Left lung (tissue), 14 donors: ENCODE measurements at places on chromosomes 5 and 9.

GRCh38 chr5:149930043-149930748 is 14.4 kb downstream of the PDE6A start:
- H3K27ac ChIP-seq = no peak overlapping the region
- no peaks in the 10 kb centered on the region for H3K27me3 ChIP-seq
- no peak for DNase-seq
- H3K36me3 ChIP-seq = no peaks in the 10 kb centered on the region
- H3K4me3 ChIP-seq = no peak overlapping the region

DNA sequence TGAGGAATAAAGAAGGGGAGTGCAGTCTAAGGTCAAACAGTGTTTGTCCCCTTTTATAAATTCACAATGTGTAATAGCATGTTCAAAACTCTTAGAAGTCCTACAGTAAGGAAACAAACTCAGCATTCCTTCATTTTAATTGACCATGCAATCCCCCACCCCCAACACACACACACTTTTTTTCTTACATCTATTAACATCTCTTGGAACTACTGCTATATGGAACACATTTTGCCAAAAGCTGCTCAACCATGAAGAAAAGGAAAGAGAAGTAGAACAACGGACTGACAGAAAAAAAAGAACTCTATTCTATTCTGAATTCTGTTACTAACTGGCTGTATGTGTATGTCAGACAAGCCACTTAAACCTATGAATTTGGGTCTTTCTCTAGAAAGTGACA is 2.8 kb upstream of the CTNNAL1 start:
- H3K4me1 ChIP-seq = peaks cover 40% of the 10 kb centered on the region
- no peak overlapping the region for H3K4me3 ChIP-seq
- DNase-seq = no peak
- no peaks in the 10 kb centered on the region for H3K27me3 ChIP-seq
- peaks cover 11% of the 10 kb centered on the region for H3K36me3 ChIP-seq

- H3K36me3 ChIP-seq = no peaks in the 10 kb centered on the region
- peaks cover 4% of the 10 kb centered on the region for H3K4me1 ChIP-seq
- no peaks in the 10 kb centered on the region for H3K27me3 ChIP-seq
- no peak overlapping the region for H3K4me3 ChIP-seq
- no peak overlapping the region for H3K27ac ChIP-seq
- peak; percentile 32 for DNase-seq
Measured at GRCh38 chr9:14198841-14199455, 115.0 kb downstream of the NFIB start.

DNA sequence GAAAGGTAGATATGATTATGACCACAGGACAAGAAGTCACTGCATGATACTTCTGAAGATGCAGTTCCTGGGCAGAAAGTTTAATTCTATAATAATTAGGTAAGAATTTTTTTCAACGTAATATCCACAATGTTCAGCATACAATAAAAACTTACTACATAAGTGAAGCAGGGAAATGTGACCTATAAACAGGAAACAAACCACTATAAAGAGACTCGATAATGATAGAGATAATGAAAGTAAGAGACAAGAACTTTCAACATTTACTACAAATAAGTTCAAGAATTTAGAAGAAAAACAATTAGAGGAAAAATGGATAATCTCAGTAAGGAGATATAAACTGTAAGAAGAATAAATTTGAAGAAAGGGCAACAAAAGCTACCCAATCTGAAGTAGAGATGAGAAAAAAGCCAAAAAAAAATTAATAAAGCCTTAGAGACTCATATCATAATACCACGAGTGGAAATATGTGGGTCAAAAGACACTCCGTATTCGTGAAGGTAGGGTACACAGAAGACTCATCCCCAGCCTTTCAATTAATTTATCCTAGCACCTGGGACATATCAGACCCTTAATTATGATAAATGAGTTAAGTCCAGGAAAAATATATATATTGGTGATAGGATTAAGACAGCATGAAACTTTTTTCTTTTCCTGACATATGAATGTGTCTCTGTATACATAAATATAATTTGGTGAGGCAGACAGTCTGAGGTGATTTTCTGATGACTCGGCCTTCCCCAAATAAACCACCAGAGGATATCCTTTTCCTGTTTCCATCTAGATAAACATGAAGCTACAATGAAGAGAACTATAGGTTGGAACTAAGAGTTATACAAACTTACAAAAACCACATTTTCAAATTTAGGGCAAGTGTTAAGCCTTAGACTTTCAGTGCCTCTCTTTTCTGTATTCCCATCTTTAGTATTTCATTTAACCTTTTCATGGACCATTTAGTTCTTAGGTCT is 120.4 kb downstream of the RAPGEF6 start:
- peak overlapping the region; percentile 60 for H3K27ac ChIP-seq
- no peak overlapping the region for H3K4me3 ChIP-seq
- H3K4me1 ChIP-seq = no peaks in the 10 kb centered on the region
- H3K27me3 ChIP-seq = no peaks in the 10 kb centered on the region

DNA sequence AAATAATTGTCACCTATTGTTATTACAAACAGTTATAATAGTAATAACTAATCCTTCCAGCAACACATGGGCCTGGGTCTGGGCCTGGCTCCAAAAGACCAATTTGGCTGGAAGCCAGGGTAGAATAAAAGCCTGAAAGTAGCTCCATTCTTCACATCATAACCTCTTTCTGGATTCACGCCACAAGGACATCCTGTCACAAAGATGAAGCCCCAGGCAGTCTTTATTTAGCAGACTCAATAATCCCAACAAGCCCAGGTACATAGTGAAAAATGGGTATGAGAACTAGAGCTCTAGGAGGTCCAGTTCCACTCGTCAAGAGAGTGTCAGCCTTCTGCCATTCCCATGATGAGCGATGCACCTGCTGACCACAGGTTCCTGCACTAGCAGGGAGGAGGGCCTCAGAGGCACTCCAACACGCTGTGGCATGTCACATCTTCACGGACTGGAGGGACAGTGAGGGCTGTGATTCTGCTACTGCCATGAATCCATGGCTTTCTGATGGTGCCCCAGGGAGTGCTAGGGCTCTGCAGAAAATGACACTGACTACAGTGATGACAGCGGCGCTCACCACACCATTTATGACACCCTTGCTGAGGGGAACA is 124.9 kb downstream of the SPOCK1 start:
- H3K4me3 ChIP-seq = no peak overlapping the region
- H3K4me1 ChIP-seq = no peaks in the 10 kb centered on the region
- H3K27me3 ChIP-seq = no peaks in the 10 kb centered on the region
- H3K36me3 ChIP-seq = no peaks in the 10 kb centered on the region

- H3K4me3 ChIP-seq = no peak overlapping the region
- H3K36me3 ChIP-seq = no peaks in the 10 kb centered on the region
- no peaks in the 10 kb centered on the region for H3K27me3 ChIP-seq
- H3K27ac ChIP-seq = no peak overlapping the region
Measured at GRCh38 chr5:8825139-8825757, 720.6 kb downstream of the SEMA5A start.

DNA sequence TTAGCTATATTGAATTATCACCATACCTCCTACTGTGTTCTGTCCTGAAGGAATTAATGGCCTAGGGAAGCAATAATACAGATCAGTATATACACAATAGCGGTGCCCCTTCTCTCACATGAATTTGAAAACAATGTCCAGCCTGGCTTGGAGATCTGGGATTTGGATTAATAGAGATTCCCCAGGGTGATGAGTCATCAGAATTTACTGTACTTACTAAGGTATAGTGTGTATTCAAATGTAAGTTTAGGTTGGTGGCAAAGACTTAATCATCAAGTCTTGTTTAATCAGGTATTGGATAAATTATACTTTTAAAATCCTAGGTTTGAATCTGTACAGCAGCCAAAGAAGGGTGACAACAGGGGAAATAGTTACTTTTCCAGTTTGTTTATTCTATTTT is 121.5 kb downstream of the FEM1C start:
- no peaks in the 10 kb centered on the region for H3K27me3 ChIP-seq
- no peaks in the 10 kb centered on the region for H3K36me3 ChIP-seq
- peak overlapping the region; percentile 60 for H3K27ac ChIP-seq
- H3K4me1 ChIP-seq = peaks cover 6% of the 10 kb centered on the region

DNA sequence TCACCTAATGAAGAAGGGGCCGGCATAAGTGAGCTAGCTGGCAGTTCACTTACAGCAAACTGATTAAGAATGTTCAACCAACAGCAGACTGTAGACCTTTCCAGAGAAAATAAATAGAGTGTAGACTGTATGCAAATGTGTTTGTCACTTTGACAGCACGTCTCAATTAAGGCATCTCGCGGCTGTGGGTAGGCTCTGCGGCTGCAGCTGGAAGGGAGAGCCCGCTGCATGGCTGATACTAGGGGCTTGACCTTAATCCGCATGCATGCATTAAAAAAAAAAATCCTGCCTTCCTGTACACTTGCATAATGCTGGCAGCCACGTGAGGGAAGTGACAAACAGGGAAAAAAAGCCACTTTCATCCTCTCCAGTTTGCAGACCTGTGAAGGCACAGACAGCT is 82.3 kb downstream of the CRB2 start:
- H3K27me3 ChIP-seq = no peaks in the 10 kb centered on the region
- no peak for DNase-seq
- H3K36me3 ChIP-seq = peaks cover 75% of the 10 kb centered on the region
- no peak overlapping the region for H3K27ac ChIP-seq

- no peak overlapping the region for H3K27ac ChIP-seq
- H3K4me1 ChIP-seq = peaks cover 8% of the 10 kb centered on the region
- peaks cover 15% of the 10 kb centered on the region for H3K27me3 ChIP-seq
- no peaks in the 10 kb centered on the region for H3K36me3 ChIP-seq
- no peak for DNase-seq
Measured at GRCh38 chr9:126521976-126522590, 91.6 kb upstream of the LMX1B start.

DNA sequence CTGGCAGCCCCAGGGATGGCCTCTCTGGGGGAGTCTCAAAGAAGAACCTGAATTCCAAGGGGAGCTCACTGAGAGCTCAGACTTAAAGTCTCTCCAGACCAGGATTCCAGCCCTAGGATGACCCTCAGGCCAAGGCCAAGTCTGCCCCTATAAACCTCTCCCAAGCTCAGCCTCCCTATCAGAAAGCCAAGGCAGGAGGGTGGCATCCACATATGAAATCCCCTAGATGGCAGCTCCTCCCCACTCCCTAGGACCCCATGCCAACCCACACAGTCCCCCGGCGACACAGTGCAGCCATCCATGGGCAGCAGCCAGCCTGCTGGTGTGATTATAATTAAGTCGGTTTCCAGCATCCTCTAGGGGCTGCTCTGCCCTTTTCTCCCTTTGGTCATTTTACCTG is 269.9 kb downstream of the CDK5RAP2 start:
- no peak overlapping the region for H3K4me3 ChIP-seq
- H3K27me3 ChIP-seq = no peaks in the 10 kb centered on the region
- no peak for DNase-seq
- no peaks in the 10 kb centered on the region for H3K36me3 ChIP-seq
- H3K4me1 ChIP-seq = no peaks in the 10 kb centered on the region

- H3K27ac ChIP-seq = no peak overlapping the region
- no peak for DNase-seq
- H3K27me3 ChIP-seq = no peaks in the 10 kb centered on the region
- H3K4me3 ChIP-seq = no peak overlapping the region
- H3K4me1 ChIP-seq = no peaks in the 10 kb centered on the region
Measured at GRCh38 chr5:34547300-34548085, 108.6 kb upstream of the RAI14 start.

- H3K36me3 ChIP-seq = no peaks in the 10 kb centered on the region
- H3K27ac ChIP-seq = no peak overlapping the region
Measured at GRCh38 chr5:156682971-156683370, 167.1 kb upstream of the PPP1R2B start.

DNA sequence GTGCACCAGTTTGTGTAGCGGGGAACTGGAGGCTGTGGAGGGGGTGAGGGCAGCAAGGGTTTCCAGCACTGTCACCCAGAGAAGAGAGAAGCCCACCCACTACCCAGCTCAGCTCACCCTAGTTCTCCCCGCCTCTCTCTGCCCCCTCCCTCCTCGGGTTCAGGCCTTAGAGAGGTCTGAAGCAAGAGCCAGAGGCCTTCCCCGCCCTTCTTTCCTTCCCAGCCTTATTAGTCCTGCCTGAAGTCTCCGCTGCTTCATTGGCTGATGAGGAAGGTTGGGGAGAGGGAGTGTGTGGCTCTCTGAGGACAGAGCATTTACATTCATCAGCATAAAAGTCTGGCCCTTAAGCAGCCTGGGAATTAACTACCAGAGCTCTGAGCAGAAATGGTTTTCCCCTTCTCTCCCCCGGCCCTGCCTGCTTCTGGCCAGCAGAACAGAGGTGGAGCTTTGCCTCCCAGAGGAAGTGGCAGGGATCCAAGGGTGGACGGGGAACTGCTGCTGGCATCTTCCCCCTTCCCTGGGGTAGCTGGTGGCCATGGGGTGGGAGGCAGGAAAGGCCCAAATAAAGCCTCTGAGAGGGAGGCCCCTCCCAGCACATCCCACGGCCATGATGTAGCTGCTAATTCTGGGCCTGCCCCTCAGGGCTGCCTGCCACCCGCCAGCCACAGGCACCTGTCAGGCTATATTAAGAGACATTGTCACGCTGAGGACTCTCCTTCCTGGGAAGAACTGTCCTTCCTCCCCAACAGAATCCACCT is 4.1 kb downstream of the DNAJB5 start:
- H3K27ac ChIP-seq = peak overlapping the region; percentile 67
- peaks cover 21% of the 10 kb centered on the region for H3K36me3 ChIP-seq
- no peak overlapping the region for H3K4me3 ChIP-seq
- DNase-seq = peak; percentile 38

DNA sequence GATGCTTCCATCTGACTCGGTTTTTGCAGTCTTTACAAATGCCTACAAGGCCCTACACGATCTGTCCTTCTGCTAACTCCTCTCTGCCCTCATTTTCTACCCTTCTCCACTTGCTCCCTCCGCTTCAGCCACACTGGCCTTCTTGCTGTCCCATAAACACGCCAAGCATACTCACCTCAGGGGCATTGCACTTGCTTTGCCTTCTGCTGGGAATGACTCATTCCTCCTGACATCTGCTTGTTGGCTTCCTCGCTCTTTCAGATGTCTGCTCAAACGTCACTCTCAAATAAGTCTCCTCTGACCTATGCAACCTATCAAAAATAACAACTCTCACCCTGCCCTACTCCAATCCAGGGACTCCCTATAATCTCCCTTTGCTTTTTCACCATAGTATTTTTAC is 28.2 kb downstream of the CDC25C start:
- no peak overlapping the region for H3K27ac ChIP-seq
- H3K27me3 ChIP-seq = no peaks in the 10 kb centered on the region
- no peaks in the 10 kb centered on the region for H3K36me3 ChIP-seq
- H3K4me1 ChIP-seq = no peaks in the 10 kb centered on the region
- no peak for DNase-seq

DNA sequence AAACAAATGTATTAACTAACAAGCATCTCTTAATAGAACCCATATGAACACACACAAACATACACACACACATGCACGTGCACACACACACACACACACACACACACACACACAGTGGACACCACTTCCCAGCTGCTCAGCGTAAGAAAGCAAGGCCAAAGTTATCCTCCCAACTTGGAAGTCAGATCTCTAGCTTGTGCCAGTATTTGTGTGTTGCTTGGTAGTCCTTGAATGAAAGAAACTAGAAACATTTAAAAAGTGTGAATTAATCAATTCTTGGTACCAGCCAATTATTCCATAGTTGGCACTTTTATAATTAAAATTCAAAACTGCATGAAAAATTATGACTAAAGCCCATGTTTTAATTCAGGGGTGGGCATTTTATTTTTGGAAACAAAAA is 178.1 kb downstream of the TMEM161B start:
- no peak overlapping the region for H3K27ac ChIP-seq
- no peak overlapping the region for H3K4me3 ChIP-seq
- H3K4me1 ChIP-seq = no peaks in the 10 kb centered on the region
- H3K27me3 ChIP-seq = no peaks in the 10 kb centered on the region

GRCh38 chr5:5276430-5276829 is 136.3 kb downstream of the ADAMTS16 start:
- H3K4me3 ChIP-seq = no peak overlapping the region
- H3K27me3 ChIP-seq = no peaks in the 10 kb centered on the region
- H3K4me1 ChIP-seq = no peaks in the 10 kb centered on the region
- H3K36me3 ChIP-seq = no peaks in the 10 kb centered on the region
- H3K27ac ChIP-seq = no peak overlapping the region
